ENCODE measurements at places on chromosomes 13 and 19.
A peak's percentile ranks its signal among the peaks of the same experiment; 100 is the strongest.

- no peak for DNase-seq
These were observed 1378.0 kb upstream of the PCDH9 start for GRCh38 chr13:68608147-68608546.

DNA sequence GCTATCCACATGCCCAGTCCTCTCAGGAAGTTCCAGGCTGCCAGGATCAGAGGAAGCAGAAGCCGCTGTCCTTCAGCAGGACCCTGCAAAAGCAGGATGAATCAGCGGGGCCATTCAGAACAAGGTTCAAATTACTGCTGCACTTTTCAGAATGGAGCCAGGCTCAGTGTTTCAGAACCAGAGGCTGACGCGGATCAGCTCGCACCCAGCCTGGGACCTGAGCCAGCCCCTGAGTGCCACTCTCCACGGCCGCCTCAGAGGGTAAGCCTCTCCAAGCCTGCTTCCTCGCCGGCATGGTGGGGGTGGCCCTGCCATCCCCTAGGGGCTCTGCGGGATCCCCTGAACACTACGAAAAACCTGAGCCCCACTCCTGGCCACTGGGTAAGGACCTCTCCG lies 24.7 kb downstream of the RASA3 start:
- no peak for DNase-seq

GRCh38 chr13:34011552-34012085 lies 193.7 kb downstream of the RFC3 start:
- DNase-seq, result peak; percentile 77

DNA sequence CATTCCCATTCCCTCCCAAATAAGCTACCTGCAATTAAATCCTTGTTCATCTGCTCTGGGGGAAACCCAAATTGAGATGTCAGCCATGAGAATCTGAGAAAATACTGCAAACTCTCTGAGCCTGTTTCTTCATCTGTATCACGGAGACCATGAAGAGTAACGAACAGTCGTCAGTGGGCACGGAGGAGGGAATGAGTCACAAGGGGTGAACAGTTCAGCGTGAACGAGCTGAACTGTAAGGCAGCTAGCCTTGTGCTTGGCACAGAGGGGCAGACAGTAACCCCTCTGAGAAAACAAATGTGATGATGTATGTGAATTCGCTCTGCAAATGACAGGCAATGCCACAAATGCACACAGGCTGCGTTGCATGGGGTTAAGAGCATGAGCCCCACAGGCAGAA lies 288.7 kb downstream of the FOXO1 start:
- no peak for DNase-seq

GRCh38 chr13:40204246-40204645 lies 462.2 kb downstream of the FOXO1 start:
- DNase-seq, result no peak

- DNase-seq, result no peak
These were observed 332.7 kb downstream of the ZNF536 start for GRCh38 chr19:30704771-30705330.

All from NCI-H2081 (cell line).